ENCODE measurements at places on chromosomes 4 and X. TPM values are rescaled to one million over a fixed set of nuclear protein-coding genes. Genes with fewer than 3 reads are reported as not detected.

Gene VCX2
- not detected for total RNA-seq

DNA sequence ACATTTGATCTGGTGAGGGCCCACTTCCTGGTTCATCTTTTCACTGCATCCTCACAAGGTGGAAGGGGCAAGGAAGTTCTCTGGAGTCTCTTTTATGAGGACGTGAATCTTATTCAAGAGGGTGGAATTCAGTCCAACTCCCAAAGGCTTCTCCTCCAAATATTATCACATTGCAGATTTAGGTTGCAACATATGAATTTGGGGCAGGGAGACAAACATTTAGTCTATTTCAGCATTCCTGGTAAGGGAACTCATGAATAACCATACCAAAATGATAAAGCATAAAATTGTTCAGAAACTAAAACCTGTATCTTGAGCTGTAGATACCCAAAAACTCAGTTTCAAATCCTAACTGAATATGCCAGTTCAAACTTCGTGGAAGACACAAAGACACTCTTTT is 246.8 kb downstream of the QDPR start:
- no peak for DNase-seq

DNA sequence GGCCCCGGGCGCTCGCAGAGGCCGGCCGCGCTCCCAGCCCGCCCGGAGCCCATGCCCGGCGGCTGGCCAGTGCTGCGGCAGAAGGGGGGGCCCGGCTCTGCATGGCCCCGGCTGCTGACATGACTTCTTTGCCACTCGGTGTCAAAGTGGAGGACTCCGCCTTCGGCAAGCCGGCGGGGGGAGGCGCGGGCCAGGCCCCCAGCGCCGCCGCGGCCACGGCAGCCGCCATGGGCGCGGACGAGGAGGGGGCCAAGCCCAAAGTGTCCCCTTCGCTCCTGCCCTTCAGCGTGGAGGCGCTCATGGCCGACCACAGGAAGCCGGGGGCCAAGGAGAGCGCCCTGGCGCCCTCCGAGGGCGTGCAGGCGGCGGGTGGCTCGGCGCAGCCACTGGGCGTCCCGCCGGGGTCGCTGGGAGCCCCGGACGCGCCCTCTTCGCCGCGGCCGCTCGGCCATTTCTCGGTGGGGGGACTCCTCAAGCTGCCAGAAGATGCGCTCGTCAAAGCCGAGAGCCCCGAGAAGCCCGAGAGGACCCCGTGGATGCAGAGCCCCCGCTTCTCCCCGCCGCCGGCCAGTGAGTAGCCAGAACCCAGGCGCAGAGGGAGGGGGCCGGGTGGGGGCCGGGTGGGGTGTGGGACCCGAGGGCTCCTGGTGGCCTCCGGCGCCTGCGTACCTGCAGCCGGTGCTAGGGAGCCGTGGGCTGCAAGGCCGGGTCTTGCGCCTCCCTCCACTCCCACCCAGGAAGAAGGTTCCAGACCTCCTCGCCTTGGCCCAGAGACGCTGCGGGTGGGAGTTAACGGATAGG is 534 bp downstream of the MSX1 start:
- peak; percentile 27 for DNase-seq

Gene RAB40A
- total RNA-seq = not detected

- no peak for DNase-seq
These were observed 35.7 kb upstream of the DRD5 start for GRCh38 chr4:9745782-9746181.

DNA sequence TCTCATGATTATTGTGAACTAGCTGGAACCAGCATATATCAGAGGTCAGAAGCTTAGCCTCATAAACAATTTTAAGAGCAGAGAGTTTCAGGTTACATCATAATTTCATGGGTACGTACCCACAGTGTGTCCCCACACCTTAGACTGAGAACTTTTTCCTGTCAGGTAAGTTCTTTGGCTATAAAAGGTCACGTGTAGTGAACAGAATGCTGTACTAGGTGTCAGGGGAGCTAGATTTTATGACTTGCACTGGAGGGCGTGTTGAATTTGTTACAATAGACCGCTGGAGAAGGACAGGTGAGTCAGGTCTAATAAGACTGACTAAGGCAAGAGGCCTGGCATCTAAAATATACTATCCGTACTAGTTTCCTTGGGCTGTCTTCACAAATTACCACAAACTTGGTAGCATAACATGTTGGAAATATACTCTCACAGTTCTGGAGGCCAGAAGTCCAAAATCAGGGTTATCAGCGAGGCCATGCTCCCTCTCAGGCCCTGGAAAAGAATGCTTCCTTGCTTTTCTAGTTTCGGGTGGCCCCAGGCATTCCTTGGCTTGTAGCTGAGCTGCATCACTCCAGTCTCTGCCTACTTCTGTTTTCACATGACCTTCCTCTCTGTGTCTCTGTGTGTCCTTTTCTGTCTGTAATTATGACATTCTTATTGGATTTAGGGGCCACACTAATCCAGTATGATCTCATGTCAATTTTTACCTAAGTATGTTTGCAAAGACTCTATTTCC is 512.0 kb upstream of the NR3C2 start:
- no peak for DNase-seq

- DNase-seq = no peak
These were observed 85.3 kb downstream of the ANXA10 start for GRCh38 chr4:168177546-168178149.

Gene NSG1
- not detected for total RNA-seq

DNA sequence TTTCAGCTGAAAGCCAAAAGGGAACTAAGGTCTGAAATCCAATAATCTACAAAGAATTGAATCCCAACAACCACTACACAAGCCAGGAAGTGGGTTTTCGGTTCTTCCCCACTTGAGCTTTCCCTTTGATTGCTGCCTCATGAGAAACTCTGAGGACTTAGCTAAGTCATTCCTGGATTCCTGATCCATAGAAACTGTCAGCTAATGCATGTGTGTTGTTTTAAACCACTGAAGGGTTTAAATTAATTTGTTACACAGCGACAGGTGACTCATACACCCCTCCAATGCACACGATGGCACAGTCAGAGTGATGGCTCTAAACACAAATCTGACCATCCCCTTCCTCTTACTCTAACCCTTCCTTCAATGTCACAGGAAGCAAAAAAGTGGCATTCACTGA is 282.9 kb downstream of the RAB28 start:
- DNase-seq = no peak

- no peak for DNase-seq
These were observed 401.2 kb downstream of the TLL1 start for GRCh38 chr4:166274136-166274761.

Gene GYG2
- 3.8 TPM for total RNA-seq

- peak; percentile 31 for DNase-seq
These were observed 70.1 kb upstream of the CBR4 start for GRCh38 chr4:169079942-169080827.

GRCh38 chr4:18975916-18976808 is 954.6 kb upstream of the LCORL start:
- DNase-seq = no peak

- DNase-seq = no peak
These were observed 106.0 kb upstream of the NAP1L5 start for GRCh38 chr4:88803600-88804096.

DNA sequence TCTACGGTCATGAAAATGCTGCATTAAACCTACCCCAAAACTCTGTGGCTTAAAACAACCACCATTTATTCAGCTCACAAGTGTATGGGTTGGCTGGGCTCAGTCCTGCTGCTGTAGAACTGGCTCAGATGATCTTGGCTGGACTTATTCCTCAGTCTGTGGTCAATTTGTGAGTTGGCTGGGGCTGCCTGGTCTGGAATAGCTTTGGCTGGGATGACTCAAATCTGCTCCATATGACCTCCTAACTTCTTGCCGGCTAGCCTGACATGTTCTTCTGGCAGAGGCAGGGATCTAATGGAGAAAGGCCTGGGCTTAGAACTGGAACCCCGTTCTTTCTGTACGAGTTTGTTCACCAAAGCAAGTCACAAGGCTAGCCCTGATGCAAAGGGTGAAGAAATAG is 71.7 kb downstream of the CFAP299 start:
- no peak for DNase-seq

DNA sequence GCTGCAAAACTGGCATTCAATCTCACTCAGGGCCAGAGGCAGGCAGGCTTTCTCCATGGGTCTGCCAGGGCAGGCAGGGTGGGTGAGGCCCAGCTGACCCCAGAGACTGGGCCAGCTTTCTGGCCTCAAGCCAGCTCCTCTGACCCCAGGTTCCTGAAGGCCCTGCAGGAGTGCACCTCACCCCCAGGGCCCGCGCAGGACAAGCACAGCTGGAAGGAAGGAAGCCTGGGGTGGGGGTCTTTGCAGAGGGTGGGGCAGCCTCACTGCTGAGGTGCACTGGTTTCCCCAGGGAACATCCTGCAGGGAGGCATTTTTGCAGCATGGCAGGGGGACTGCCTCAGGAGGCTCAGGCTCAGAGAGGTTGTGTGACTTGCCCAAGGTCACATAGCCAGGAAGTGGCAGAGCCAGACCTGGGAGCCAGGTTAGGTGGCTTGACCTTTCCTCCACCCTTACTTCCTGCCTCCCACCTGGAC is 31.5 kb upstream of the AFAP1 start:
- no peak for DNase-seq
